ENCODE measurements at places on chromosomes 7 and 10. TPM values are rescaled to one million over a fixed set of nuclear protein-coding genes. Genes with fewer than 3 reads are reported as not detected.

- peaks cover 46% of the 10 kb centered on the region for H3K4me1 ChIP-seq
- peak; percentile 63 for DNase-seq
- H3K27ac ChIP-seq: peak overlapping the region; percentile 64
- no peaks in the 10 kb centered on the region for H3K36me3 ChIP-seq
- H3K27me3 ChIP-seq: no peaks in the 10 kb centered on the region
Measured at GRCh38 chr10:35451151-35452016, 115.1 kb downstream of the CCNY start.

DNA sequence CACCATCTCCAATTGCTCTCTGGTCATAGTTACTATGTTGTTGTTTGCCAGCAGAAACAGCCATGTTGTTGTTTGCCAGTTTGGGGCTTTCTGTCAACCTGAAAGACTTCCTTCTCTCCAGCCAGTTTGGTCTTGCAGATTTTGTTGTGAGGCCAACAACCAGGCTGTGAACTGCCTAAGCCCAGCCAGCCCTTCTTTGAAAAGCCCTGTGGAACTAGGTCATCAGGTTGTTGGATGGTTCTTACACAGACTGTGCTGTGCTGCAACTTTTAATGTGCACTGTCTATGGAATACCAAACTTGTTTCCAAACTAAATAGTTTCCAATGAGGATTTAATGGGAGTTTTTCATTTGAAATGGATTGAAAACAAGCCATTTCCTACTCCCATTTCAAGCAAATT lies 592.7 kb upstream of the GALNT17 start:
- no peak overlapping the region for H3K27ac ChIP-seq
- H3K27me3 ChIP-seq: no peaks in the 10 kb centered on the region
- H3K4me1 ChIP-seq: no peaks in the 10 kb centered on the region
- no peak for DNase-seq
- H3K4me3 ChIP-seq: no peak overlapping the region
- no peaks in the 10 kb centered on the region for H3K36me3 ChIP-seq

- no peaks in the 10 kb centered on the region for H3K27me3 ChIP-seq
- H3K4me1 ChIP-seq: no peaks in the 10 kb centered on the region
- H3K36me3 ChIP-seq: no peaks in the 10 kb centered on the region
- DNase-seq: peak; percentile 12
Measured at GRCh38 chr10:23448802-23449570, 10.1 kb downstream of the OTUD1 start.

- no peak for DNase-seq
- peak overlapping the region; percentile 95 for H3K4me3 ChIP-seq
- H3K4me1 ChIP-seq: peaks cover 22% of the 10 kb centered on the region
- peaks cover 28% of the 10 kb centered on the region for H3K36me3 ChIP-seq
- H3K27ac ChIP-seq: peak overlapping the region; percentile 84
Measured at GRCh38 chr7:151080067-151080521, 515 bp downstream of the FASTK start.

- H3K27ac ChIP-seq: no peak overlapping the region
- no peaks in the 10 kb centered on the region for H3K36me3 ChIP-seq
- H3K4me1 ChIP-seq: peaks cover 5% of the 10 kb centered on the region
- H3K4me3 ChIP-seq: no peak overlapping the region
- no peaks in the 10 kb centered on the region for H3K27me3 ChIP-seq
Measured at GRCh38 chr10:98363220-98363619, 51.8 kb downstream of the PYROXD2 start.

RNF32 gene
- 0.56 TPM for total RNA-seq

DNA sequence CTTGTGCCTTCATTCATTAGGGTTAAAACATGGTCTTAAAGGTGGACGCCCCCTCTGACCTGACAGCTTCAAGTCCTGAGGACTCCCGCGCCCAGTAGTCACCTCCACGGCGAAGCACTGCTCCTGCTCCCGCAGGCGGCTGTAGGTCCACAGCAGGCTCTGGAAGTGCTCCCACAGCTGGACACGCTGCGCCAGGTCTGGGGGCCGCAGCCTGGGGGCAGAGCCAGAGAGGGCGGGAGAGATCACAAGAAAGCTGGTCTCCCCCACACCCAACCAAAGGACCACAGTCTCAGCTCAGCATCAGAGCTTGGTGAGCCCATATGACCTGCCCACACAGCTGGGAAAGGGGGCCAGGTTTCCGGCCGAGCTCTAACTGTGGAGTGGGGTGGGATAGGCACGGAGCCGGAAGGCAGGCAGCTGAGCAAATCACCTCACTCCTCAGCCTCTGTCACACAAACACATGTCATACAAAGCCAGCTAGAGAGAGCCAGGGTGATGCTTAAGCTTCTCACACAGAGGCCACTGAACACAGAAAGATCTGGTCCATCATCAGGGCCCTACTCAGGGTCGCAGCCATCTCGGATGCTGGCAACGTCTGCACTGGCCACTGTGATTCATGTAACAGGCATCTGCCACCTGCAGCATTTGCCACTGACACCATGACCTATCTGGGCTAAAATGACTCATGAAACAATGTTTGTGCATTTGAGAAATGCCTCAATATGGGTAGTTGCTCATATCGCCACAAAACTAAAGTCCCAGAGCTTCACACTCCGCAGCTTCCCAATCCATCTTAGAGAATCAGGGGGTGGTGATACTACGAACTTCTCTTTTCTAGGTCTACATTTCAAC lies 12.6 kb downstream of the HPS1 start:
- H3K27me3 ChIP-seq: no peaks in the 10 kb centered on the region
- H3K4me3 ChIP-seq: no peak overlapping the region
- H3K27ac ChIP-seq: no peak overlapping the region

DNA sequence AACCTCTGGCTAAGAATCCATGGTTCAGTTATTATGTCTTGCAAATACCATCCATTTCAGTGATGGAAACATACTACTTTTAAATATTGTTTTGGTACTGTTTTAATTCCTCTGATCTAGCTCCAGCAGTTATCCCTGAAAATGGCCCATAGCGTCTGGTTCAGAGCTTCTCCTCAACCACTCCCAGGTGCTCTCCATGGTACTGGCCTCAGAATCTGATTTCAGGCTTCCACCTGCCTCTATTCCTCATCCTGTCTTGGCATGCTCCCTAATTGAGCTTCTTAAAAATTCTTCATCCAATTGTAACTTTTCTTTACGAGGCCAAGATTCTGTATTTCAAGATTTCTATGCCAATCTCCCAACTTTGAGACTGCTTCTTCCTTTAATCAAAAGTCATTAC lies 236.3 kb downstream of the HTR7 start:
- H3K4me1 ChIP-seq: no peaks in the 10 kb centered on the region
- no peaks in the 10 kb centered on the region for H3K36me3 ChIP-seq
- no peak overlapping the region for H3K4me3 ChIP-seq
- no peak overlapping the region for H3K27ac ChIP-seq
- H3K27me3 ChIP-seq: no peaks in the 10 kb centered on the region

- no peak for DNase-seq
- no peaks in the 10 kb centered on the region for H3K36me3 ChIP-seq
- H3K27me3 ChIP-seq: no peaks in the 10 kb centered on the region
- H3K27ac ChIP-seq: no peak overlapping the region
- H3K4me1 ChIP-seq: peaks cover 3% of the 10 kb centered on the region
Measured at GRCh38 chr7:150330211-150330885, 7.0 kb upstream of the ACTR3C start.

DNA sequence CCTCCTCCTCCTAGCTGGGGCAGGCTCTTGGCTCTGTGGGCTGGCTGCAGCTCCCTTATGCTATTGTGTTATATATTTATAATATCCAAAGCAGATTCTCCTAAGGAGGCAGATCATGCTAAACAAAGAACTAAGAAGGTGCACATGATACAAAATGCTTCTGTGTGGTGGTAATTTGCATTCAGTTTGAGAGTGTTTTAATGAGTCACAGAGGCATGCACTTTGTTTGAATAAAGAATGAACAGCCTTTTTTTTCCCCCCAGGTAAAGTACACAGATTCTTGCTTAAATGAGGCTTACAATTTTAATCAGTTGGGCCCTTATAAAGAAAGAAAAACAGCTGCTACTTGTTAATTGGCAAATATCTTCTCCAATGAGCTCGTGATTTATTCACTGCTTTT lies 95.0 kb downstream of the FANK1 start:
- H3K27me3 ChIP-seq: peaks cover 40% of the 10 kb centered on the region
- no peak overlapping the region for H3K4me3 ChIP-seq
- no peaks in the 10 kb centered on the region for H3K4me1 ChIP-seq
- no peak for DNase-seq

- H3K27ac ChIP-seq: peak overlapping the region; percentile 38
- peaks cover 2% of the 10 kb centered on the region for H3K4me1 ChIP-seq
- H3K4me3 ChIP-seq: no peak overlapping the region
- peak; percentile 87 for DNase-seq
Measured at GRCh38 chr10:104109908-104110662, 11.9 kb upstream of the SFR1 start.

GRCh38 chr7:116948934-116949333 lies 4.4 kb upstream of the ST7 start:
- no peaks in the 10 kb centered on the region for H3K27me3 ChIP-seq
- no peak for DNase-seq
- no peak overlapping the region for H3K27ac ChIP-seq
- peaks cover 3% of the 10 kb centered on the region for H3K4me1 ChIP-seq
- no peaks in the 10 kb centered on the region for H3K36me3 ChIP-seq

GRCh38 chr7:158316466-158317031 lies 271.1 kb downstream of the PTPRN2 start:
- H3K36me3 ChIP-seq: no peaks in the 10 kb centered on the region
- no peak for DNase-seq
- H3K27ac ChIP-seq: no peak overlapping the region
- no peaks in the 10 kb centered on the region for H3K4me1 ChIP-seq
- no peaks in the 10 kb centered on the region for H3K27me3 ChIP-seq
- no peak overlapping the region for H3K4me3 ChIP-seq

DNA sequence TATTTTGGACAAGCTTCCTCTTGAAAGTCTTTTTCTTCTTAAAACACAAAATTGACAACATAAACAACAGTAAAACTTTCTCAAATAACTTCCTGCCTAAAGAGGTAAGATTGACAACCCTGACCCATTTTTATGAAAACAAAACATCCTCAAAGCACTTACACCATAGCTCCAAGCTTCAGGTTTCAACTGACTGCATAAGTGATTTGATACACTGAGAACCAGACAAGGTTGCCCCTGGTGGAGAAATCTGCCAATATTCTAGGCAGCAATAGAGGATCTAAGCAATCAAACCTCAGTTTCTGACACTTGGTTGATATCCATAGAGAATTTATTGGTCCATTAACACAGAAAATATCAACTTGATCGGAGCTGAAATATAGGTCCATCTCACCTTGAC lies 147.8 kb downstream of the ELAPOR2 start:
- H3K4me3 ChIP-seq: no peak overlapping the region
- H3K36me3 ChIP-seq: no peaks in the 10 kb centered on the region
- H3K4me1 ChIP-seq: no peaks in the 10 kb centered on the region
- no peaks in the 10 kb centered on the region for H3K27me3 ChIP-seq
- no peak for DNase-seq
- no peak overlapping the region for H3K27ac ChIP-seq

DNA sequence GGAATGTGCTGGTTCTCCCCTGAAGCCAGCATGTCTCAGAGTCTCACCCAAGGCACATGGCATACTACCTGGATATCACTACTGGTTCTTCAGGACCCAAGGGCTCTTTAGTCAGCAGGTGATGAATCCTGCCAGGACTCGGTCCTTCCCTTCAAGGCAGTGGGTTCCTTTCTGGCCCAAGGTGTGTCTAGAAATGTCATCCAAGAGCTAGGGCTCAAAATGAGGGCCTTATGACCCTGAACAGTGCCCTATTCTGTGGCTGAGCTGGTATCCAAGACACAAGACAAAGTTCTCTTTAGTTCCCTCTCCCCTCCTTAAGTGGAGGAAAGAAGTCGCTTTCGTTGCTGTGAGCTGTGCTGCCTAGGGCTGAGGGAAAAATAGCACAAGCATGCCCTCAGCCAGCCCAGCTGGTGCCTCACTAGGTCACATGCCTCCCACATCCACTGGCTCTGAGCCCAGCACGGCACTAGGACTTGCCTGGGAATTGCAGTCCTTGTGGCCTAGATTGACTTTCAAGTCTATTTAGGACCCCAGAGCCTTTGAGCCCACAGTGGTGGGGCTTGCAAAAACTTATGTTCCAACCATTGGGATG lies 106.0 kb downstream of the BMS1 start:
- no peaks in the 10 kb centered on the region for H3K27me3 ChIP-seq
- H3K27ac ChIP-seq: no peak overlapping the region
- H3K4me1 ChIP-seq: no peaks in the 10 kb centered on the region
- no peaks in the 10 kb centered on the region for H3K36me3 ChIP-seq
- no peak for DNase-seq

DNA sequence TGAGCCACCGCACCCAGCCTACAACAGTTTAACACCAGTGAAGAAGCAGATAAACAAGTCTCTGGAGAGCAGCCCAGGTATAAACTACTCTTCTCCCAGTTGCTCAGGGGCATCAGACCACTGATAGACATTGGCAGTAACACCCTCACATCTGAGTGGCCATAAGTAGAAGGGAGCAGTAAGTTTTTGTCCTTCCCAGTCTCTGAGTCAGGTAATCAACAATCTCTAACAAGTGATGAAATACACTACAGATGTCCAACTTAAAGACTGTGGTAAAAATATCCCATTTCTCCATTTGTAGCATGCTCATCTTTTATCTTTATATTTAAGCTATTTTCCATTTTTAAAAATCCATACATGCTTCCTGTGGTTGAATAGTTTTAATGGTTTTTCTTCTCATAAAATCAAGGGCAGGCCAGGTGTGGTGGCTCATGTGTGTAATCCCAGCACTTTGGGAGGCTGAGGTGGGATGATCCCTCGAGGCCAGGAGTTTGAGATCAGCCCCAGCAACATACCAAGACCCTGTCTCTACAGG lies 78.6 kb downstream of the GSAP start:
- DNase-seq: peak; percentile 27
- no peaks in the 10 kb centered on the region for H3K36me3 ChIP-seq
- H3K4me1 ChIP-seq: peaks cover 3% of the 10 kb centered on the region
- no peak overlapping the region for H3K4me3 ChIP-seq
- H3K27ac ChIP-seq: no peak overlapping the region
- no peaks in the 10 kb centered on the region for H3K27me3 ChIP-seq

- no peaks in the 10 kb centered on the region for H3K36me3 ChIP-seq
- no peak overlapping the region for H3K4me3 ChIP-seq
- no peaks in the 10 kb centered on the region for H3K4me1 ChIP-seq
- DNase-seq: no peak
Measured at GRCh38 chr7:85567983-85568382, 381.1 kb upstream of the SEMA3D start.

GRCh38 chr7:114759347-114760062 lies 162.4 kb upstream of the MDFIC start:
- H3K4me1 ChIP-seq: no peaks in the 10 kb centered on the region
- H3K27me3 ChIP-seq: no peaks in the 10 kb centered on the region
- no peak overlapping the region for H3K27ac ChIP-seq
- DNase-seq: peak; percentile 0

- DNase-seq: peak; percentile 91
- H3K4me1 ChIP-seq: peaks cover 5% of the 10 kb centered on the region
- H3K4me3 ChIP-seq: no peak overlapping the region
- no peaks in the 10 kb centered on the region for H3K27me3 ChIP-seq
Measured at GRCh38 chr10:33352175-33352574, 17.7 kb upstream of the NRP1 start.

DNA sequence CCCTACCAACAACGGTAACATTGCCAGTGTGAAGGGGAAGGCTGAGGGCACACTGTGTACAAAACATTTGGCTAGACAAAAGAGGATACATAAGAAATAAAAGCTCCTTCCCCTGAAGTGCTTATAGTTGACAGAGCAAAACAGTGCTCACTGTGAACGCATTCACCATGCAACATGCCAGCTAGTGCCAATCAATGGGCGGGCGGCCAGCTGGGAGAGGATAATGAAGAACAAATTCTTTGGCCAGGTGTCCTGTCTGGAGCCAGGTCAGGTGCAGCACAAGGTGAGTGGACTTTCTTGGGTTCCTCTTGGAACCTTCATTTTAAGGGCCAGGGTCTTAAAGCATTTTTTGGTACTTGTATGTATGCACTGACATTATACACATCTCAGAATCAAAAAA lies 106.1 kb downstream of the ICA1 start:
- H3K36me3 ChIP-seq: no peaks in the 10 kb centered on the region
- no peak for DNase-seq

INHBA gene
- 133 TPM for total RNA-seq

AKR1D1 gene
- not detected for total RNA-seq

CACNB2 gene
- 0.36 TPM for total RNA-seq

Measured in IMR-90 (cell line).